Stimulated activated CD8-positive, alpha-beta memory T cell treated with anti-CD3 and anti-CD28 coated beads, Interleukin-4, amount 100 ng/mL, for 48 hours (primary cell): ENCODE measurements at places on chromosomes 6 and 20.

- DNase-seq = no peak
Measured at GRCh38 chr6:3813150-3813780, 35.9 kb upstream of the FAM50B start.

- DNase-seq = no peak
Measured at GRCh38 chr6:136201732-136202131, 48.4 kb downstream of the MTFR2 start.

GRCh38 chr20:37295001-37295400, 5.5 kb downstream of the MANBAL start:
- DNase-seq = no peak

DNA sequence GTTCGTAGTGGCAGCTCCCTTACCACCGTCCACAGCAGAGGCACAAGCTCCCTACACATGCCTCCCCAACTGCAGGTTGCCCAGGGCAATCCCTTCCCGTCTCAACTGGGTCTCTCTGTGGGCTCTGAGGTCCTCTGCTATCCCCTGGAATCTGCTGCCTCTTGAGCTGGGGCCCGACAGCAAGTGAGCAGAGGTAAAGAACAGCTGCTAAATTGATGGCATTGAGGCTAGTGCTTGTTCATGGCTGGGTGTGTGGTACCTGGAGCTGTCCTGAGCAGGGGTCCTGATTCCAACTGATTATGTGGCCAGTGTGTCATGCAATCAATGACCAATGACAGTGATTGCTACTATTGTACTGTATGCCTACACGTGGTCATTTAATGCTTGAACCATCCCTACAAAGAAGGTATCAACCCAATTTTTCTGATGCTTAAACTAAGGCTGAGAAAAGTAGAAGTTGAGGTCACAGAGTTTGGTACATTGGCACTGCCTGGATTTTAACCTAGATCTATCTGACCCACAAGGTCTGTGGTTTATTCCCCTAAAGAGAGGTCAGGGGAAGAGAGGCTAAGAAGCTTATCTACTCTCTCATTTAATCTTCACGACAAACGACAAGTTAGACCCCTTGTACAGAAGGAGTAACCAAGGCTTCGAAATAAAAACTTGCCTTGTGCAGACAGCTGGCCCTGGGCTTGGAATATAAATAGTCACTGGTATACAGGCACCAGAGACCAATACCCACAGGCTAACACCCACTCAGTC, 41.1 kb downstream of the HNF4A start:
- no peak for DNase-seq

DNA sequence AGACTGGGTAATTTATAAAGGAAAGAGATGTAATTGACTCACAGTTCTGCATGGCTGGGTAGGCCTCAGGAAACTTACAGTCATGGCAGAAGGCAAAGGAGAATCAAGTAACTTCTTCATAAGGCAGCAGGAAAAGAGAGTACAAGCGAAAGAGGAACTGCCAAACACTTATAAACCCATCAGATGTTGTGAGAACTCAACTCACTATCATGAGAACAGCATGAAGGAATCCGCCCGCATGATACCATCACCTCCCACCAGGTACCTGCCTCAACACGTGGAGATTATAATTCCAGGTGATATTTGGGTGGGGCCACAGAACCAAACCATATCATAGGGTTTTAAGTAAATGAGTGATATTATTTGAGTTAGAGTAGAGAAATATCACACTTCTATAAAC, 189.3 kb downstream of the TSHZ2 start:
- no peak for DNase-seq

DNA sequence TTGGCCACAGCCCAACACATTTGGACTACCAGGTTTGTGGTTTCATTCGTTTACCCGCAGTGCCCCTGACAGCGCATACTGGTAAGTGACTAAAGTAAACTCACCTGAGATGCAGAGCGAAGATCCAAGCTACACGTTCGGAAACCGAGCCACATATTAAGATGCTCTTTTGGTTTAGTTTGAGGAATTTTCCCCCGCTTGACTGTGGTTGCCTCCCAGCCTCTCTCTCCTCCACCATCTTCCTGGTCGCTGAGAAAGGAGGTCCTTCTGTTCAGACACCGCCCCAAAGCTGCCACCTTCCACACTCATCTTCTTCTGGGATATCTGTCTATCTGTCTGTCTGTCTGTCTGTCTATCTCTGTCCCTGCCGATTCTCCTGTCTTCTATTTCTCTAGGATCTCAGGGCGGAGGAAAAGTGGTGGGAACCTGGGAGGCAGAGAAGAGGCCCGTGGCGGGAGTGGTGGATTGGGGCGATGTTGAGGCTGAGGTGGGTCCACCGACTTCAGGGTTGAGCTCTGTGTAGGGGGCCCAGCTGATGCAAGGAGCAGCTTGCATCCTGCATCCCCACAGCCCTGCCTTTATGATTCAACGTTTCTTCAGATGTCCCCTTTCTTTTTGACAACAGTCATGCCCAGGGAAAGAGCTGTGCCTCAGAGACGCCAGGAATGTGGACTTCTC, 196.9 kb upstream of the ZNF184 start:
- DNase-seq = no peak

DNA sequence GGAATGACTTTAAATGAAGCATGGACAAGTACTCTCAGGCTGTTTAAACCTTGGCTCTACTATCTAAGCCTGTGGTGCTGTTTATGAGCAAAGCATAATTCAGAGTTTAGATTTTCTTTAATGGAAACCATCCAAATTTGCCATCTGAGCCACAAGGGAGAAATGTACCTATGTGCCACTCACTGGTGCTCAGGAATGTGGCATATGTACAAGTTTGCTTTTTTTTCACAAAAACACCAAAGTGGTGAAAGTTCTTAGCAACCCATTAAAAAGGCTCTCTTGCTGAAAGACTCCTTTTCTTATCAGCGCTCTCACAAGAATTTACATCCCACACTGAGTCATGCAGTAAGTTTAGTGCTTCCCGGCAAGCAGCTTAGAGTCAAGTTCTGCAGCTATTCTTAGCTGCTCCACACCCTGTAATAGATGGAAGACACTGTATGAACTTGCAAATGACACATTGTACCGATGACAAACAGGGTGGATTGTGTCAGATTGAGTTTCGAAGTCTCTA, 57.3 kb upstream of the MLIP start:
- no peak for DNase-seq

DNA sequence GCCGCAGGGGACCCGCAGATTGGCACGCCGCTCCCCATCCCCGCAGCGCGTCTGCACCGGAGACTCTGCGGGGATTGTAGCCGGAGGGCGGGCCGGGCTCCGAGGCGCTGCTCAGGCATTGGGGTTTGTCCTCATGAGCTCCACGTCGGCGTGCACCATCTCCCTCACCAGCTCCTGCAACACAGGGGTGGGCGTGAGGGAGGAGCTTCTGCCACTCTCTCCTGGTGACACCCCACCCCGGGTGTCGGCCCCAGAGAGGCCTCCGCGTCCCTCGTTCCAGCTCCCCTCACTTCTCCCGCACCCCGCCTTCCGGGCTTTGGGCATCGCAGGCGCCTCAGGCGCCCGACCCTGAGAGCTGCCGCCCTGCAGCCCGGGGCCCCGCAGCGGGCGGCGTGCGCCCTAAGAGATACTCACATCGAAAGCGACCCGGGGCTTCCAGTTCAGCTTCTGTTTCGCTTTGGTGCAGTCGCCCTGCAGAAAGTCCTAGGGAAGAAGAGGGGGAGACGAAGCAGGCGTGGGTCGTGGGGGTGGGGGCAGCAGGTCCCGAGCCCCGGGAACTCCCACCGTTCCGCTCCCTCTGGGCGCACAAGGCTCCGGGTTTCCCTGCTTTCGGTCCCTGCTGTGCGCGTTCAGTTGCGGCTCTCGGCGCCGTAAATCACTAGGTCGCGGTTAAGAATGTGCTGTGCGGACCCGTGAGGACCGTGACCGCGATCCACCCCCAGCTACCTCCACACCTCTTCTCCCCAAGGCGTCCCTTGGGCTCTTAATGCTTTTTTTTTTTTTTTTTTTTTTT, 14.5 kb downstream of the FOXC1 start:
- no peak for DNase-seq

- DNase-seq = no peak
Measured at GRCh38 chr6:115078555-115078954, 735.7 kb upstream of the HS3ST5 start.

GRCh38 chr6:79941489-79942151, 5.7 kb downstream of the ELOVL4 start:
- no peak for DNase-seq

- DNase-seq = no peak
Measured at GRCh38 chr6:31607317-31607716, 7.7 kb upstream of the AIF1 start.

GRCh38 chr20:61780066-61780465, 285.6 kb downstream of the TAF4 start:
- no peak for DNase-seq

DNA sequence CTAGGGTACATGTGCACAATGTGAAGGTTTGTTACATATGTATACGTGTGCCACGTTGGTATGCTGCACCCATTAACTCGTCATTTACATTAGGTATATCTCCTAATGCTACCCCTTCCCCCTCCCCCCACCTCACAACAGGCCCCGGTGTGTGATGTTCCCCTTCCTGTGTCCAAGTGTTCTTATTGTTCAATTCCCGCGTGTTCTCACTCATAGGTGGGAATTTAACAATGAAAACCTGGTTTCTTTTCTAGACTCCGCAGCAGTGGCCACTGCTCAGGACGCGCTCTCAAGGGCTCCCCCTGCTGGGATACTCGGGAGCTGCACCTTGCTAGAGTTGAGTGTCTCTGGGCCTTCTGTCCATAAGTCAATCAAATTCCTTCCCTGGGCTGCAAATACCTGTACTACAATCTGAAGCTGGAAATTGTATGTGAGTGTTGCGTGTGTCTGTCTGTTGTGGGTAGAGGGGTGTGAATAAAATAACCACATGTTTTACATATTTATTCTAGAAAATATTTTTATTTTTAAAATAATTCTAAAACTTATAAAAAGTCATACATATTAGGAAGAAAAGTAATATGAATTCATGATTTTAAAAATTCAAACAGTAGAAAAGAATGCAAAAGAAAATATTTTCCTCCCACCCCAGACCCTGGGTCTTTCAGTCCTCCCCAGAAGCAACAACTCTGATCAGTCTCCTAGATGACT, 8.2 kb upstream of the CEP250 start:
- peak; percentile 99 for DNase-seq

GRCh38 chr6:64782877-64783276, 924.1 kb downstream of the EYS start:
- no peak for DNase-seq

DNA sequence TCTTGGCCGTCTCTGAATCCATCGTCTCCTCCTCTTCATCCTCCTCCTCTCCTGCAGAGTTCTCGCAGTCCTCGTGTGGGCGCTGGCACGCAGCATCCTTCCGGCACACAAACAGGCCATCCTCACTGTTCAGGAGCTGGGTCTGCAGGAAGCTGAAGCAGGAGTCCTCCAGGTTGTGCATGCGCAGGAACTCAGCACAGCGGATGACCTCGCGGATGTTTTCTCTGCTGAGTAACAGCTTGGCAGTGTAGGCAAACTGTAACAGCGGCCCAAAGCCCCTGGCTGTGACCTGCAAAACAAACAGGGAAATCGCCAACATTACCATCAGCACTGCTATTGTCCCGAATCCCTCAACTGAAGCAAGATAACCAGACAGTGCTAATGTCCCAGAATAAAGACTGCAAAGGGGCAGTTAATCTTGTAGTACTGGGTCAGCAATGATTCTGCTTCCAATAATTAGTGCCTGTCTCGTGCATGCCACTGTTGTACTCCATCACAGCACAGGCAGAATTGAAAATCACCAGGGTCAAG, 57.4 kb downstream of the GJA10 start:
- peak; percentile 23 for DNase-seq

DNA sequence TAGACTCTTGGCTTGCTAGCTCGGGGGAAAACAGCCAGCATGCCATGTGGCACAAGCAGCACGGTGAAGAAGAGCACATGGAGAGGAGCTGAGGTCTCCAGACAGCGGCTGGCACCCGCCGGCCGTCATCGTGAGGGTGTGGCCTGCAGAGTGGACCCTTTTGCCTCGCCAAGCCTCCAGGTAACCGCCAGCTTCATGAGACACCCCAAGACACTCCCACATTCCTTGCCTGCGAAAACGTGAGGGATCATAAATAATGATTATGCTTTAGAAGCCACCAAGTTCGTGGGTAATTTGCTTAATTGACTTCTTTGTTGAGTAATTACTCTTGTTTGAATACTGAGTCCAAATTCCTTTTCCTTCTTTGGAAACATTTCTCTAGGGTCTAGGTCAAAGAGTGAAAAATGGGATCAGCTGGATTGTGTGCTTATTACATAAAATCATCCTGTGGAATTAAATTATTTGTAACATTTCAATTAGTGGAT, 23.2 kb downstream of the FAM50B start:
- peak; percentile 11 for DNase-seq

GRCh38 chr6:151639750-151640149, 145.9 kb downstream of the CCDC170 start:
- DNase-seq = no peak

DNA sequence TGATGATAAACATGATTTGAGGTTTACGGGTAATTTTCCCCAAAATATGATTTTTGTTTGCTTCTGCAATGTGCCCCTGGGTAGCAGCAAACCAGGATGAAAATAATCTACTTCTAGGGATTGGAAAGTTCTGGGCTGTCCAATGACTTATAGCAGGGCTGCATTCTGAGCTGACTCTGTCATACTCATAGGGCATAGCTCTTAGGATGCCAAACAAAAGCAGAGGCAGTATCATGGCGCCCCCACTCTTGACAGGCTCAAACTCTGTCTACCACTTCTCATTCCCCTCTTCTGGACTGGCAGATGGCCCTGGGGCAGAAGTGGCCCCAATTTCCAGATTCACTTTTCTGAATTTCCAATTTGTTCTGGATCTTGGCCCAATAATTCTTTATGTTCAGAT, 10.3 kb downstream of the SERPINB1 start:
- DNase-seq = no peak

DNA sequence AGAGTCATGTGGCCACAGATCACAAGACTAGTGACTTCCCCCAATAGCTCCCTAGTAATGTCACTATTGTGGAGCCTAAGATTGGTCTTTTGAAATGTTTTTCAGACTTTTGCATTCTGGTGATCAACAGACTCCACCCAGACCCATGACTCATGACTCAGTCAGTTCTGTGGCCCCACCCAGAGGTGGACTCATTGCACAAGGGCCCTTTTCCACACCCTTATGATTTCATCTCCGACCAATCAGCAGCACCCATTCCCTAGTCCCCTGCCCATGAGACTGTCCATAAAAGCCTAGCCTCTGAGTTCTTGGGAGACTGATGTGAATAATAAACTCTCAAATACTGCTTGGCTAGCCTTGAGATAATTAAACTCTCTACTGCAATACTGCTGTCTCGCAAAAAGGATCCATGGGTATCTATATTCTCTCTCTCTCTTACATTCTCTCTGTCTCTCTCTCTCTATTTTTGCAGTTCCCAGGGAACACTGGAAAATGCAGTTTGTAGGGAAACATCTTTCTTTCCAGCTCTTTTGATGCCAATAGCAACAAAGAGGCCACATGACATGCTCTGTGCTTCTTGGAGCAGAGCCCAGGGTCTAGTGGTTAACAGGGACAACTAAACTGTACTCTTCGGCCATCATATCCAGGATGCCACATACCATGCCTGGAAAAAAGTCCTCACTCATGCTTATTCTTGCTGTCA, 71.3 kb upstream of the IYD start:
- no peak for DNase-seq

DNA sequence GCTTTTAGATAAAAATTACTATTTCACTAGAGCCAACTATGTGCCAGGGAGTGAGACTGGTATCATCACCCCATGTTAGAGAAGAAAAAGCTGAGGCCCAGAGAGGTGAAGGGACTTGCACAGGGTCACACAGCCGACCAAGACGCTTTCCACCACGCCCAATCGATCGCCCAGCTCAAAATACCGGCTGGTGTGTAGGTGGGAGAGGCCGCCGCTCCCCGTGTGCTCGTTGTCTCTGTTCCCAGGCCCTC, 253 bp upstream of the SNPH start:
- no peak for DNase-seq

GRCh38 chr6:121849477-121849876, 414.0 kb downstream of the GJA1 start:
- DNase-seq = peak; percentile 51
